8988T (cell line): ENCODE measurements at places on chromosomes 7 and 10.

- DNase-seq = no peak
Observed at GRCh38 chr10:101238732-101239105, 9.5 kb upstream of the LBX1 start.

- no peak for DNase-seq
Observed at GRCh38 chr7:27602766-27603165, 59.9 kb downstream of the HIBADH start.

DNA sequence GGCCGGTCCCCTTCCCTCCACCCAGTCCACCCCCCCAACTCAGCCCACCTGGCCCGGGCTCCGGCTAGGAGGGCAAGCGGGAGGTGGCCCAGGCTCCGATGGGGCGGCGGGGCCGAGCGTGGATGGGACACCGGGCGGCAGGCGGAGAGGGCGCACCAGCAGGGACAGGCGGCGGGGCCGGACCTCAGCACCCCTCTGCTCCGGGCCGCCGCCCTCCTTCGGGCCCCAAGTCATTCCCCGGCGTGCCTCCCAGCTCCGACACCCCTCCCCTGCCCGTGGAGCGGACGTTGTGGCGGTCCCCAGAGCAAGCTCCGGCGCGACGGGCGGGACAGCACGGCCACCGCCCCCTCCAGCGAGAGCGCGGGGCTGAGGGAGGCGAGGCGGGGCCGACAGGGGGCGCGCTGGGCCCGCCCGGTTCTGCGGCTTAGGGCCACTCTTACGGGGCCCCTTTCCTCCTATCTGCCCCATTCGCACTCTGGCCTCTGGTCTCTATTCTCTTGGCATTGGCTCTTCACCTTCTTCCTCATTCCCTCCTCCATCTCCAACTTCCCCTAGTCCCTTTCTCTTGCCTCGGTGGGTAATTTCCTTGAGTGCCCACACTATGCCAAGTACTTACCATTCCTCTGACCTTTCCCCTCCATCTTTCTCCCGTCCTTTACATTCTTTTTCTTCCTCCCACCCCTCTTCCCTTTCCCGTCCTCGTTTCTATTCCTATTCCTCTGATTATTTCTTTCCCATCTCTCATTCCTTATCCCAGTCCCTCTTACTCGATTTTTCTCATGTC lies 701 bp upstream of the GBX1 start:
- DNase-seq = peak; percentile 84

- DNase-seq = no peak
Observed at GRCh38 chr7:92417913-92418312, 29.4 kb upstream of the GATAD1 start.

GRCh38 chr10:132638130-132638515 lies 100.5 kb downstream of the INPP5A start:
- no peak for DNase-seq

DNA sequence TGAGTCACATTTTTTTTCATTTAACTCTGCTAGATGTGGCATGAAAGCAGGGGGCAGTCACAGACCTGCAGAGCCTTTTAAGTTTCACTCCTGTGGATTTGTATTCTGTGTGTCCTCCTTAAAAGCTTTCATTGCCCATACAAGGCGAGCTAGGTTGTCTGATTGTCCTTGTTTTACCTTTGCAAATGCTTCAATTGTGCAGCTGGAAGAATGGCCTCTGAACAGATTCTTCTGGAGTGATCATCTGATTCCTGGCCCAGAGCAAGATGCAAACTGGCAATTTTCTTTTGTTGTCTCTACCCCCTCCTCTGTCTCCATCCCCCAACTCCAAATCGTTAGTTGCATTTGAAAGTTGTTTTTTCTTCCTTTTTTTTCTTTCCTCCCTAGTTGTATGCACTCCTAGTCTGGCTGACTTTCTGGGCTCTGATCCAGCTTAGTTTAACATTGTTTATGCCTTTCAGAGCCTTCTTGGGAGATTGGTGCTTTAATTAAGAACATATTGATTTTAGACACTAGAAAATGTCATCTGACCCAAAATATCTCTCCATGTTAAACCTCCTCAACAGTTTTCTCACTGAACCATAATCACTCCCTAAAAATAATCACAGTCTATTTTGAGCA lies 150.2 kb downstream of the REEP3 start:
- no peak for DNase-seq

DNA sequence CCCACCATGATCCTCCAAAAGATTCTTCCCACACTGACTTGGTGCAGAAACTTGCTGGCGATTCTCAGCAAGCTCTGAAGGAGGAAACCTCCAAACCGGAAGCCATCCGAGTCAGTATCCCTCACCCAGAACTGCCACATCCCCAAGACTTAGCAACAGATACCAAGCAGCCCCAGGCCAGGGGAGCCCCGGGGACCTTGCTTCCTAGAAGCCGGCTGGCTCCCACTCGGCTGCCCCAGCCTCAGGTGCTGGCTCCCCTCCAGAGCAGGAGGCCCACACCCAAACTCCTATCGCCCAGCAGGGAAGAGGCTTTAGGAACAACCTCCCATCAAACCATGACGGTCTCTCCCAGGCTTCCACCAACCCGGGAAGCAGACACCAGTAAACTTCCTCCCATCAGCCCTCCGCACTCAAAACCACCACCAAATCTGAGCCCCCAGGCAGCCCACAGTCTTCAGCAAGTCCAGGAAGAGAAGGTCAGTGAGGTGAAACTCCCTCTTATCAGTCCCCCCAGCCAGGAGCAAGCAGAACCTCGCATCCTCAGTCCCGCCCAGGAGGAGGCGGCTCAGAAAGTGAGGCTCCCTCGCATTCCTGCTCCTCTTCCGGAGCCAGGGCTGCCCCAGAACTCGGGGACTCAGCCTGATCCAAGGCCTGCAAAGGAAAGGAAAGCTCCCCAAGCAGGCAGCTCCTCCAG lies 82.3 kb downstream of the LRGUK start:
- DNase-seq = no peak

DNA sequence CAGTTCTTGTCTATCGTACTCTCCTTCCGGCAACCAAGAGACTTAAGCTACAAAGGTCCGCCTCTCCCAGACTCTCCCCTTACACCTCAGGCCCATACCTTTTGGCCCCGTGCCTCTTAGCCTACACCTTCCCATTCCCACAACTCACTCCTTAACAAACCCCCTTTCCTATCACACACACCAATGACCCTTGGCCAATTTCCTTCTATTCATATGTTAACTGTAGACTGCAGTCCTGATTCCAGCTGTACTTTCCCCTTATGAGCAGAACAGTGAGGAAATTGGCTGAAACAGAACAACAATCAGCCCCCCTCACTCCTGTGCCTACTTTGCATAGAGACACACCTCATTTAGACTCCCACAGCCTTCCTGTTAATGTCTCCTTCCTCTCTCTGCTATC lies 1.4 kb upstream of the TMEM139 start:
- DNase-seq = no peak

DNA sequence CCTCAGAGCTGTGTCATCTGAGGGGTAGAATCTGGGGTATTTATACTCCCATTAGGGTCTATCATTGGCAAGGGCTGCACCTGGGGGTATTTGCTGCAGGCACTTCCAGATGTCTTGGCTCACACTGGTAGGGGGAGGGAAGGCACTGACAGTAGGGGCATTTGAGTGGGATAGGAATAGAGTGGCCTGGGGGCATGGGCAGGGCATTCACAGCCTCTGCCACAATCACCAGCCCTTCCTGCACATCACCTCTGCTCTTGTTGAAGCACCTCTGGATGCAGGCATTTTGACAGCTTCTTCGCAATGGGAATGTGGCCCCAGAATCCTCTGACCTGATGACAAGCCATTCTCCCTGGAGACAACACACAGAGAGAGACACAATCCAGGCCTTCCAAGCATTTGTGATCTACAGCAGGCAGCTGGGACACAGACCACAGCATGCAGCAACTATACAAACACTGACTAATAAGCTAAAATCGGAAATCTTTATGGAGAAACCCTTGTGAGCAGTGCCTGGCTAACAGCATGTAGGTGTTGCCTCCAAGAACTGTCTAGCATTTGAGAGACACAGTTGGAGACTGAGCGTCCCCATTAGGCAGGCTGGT lies 178.5 kb downstream of the KCNMA1 start:
- no peak for DNase-seq

- DNase-seq = peak; percentile 8
Observed at GRCh38 chr7:88306590-88307048, at the start of gene STEAP4. TSS of gene STEAP4 (minus strand) at chr7:88306894. CDS start at chr7:88284269, 22,625 bp downstream.

- no peak for DNase-seq
Observed at GRCh38 chr7:34282271-34282670, 375.7 kb upstream of the NPSR1 start.

GRCh38 chr7:98366562-98366938 lies 34.3 kb downstream of the BAIAP2L1 start:
- no peak for DNase-seq

GRCh38 chr10:66604195-66604594 lies 321.6 kb upstream of the LRRTM3 start:
- no peak for DNase-seq

- DNase-seq = no peak
Observed at GRCh38 chr7:12970626-12971025, 283.2 kb downstream of the ARL4A start.

DNA sequence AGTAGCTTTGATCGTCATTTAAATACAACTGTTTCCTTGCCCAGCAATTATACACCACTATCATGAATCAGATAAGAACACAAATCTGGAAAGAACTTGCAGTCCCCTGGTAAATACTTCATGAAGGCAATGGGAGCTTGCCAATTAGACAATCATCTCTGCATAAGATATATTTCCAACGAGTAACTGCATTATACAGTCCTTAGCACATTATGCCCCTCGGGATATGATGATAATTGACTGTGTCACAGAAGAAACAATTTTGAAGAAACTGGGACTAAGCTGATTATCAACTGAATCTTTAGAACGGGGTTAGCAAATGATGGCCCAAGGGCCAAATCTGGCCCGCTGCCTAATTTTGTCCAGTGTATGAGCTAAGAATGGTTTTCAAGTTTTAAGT lies 155.7 kb downstream of the TRIL start:
- DNase-seq = no peak

DNA sequence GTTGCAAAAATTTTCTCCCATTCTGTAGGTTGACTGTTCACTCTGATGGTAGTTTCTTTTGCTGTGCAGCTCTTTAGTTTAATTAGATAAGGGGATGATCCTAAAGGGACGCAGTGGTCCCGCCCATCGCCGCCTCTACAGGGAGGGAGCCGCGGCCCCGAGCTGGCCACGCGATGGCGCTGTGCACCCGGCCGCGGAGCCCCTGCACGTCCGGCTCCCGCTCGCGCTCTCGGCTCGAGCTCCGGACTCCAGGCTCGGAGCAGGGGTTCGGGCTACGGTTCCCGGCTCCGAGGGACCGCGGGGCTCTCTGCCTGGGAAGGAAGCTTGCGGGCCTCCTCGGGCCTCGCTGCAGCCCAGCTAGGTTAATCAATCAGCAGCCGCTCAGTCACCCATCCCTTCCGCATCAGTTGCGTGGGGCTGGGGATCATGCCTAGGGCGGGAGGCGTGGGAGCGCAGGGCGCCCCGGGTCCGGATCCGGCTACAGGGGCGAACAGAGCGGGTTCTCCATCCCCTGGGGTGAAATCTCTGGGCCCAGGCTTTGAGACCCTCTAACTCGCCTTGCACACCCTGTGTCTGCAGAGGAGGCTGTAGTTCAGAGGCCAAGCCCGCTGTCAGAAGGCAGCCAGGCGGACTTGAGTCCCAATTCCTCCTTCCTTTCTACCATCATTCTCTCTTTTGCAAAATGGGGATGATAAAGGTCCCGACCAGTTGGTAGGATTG lies 97.9 kb downstream of the WDR11 start:
- peak; percentile 84 for DNase-seq

- DNase-seq = no peak
Observed at GRCh38 chr7:18177815-18178660, 150.4 kb upstream of the PRPS1L1 start.

GRCh38 chr10:132850896-132851295 lies 64.9 kb upstream of the NKX6-2 start:
- no peak for DNase-seq

GRCh38 chr7:50632561-50633413 lies 67.6 kb upstream of the DDC start:
- DNase-seq = no peak

GRCh38 chr10:97069576-97070362 lies 116.0 kb downstream of the SLIT1 start:
- no peak for DNase-seq

DNA sequence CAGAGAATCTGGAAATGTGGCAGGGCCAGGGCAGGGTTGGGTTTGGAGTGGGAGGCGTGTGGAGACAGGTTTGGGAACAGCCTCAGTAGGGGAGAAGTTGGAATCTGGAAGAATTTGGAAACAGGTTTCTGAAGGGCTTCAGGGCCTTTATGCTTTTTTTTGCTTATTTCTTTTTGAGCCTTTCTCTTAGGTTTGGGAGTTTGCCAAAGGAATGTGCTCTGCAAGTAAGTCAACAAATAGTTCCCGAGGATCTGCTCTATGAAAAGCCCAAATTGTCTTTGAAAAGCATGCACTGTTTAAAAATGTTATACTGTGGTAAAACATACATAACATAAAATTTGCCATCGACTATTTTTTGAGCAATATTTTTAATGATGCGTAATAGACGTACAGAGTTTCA lies 86.7 kb upstream of the ADRB1 start:
- no peak for DNase-seq

DNA sequence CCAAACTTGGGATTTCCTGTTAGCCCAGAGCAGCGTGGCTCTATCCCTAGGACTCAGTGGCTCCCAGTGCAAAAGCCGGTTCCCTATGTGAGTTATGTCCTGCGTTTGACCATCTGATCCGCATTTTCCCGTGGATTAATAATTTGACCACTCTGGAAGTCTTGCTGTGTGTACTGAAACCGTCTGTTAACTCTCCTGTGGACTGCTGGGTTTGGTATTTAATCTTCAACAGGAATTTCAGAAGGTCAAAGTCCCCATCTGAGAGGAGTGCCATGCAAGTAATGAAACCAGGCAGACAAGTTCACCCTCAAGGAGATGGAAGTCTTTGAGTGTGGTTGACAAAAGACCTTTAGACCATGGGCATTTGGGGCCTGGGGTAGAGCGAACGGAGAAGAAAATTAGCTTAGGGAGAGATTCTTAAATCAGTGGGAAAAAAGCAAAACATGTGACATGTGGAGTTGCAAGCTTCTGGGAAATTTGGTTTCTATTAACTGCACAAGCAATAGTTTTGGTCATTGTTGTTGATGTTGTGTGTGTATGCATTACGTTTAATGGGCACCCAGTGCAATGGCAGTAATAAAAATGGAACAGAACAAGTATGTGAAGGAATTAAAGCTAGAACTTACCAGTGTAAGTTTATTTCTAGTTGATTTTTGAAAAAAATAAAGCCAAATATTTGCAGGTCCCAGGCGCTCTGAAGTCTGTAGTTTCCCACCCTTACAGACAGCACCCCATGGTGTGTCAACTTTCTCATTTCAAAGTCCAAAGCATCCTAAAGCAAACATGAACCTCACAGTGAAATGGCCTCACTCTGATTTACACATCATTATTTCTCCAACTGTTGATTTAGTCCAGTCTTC lies 38.2 kb downstream of the LYZL1 start:
- no peak for DNase-seq

DNA sequence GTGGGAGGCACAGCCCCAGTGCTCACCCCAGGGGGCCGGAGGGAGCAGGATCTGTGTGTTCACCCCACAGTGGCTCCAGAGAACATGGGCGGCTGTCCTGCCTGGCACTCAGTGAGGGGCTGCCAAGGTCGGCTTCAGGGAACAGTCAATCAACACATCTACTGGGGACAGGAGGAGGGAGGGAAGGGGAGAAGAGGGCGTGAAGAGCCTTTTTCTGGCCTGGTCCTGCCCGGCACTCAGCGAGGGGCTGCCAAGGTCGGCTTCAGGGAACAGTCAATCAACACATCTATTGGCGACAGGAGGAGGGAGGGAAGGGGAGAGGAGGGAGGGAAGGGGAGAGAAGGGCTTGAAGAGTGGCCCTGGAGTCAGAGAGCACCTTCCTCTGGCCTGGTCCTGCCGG lies 184.9 kb downstream of the ADARB2 start:
- no peak for DNase-seq

- no peak for DNase-seq
Observed at GRCh38 chr7:46054272-46054671, 133.2 kb upstream of the IGFBP3 start.

GRCh38 chr7:90788052-90788451 lies 191.9 kb downstream of the CDK14 start:
- no peak for DNase-seq
